ENCODE measurements at places on chromosomes 5 and 9.

GRCh38 chr9:109717342-109717741, 62.7 kb upstream of the PALM2AKAP2 start:
- no peak for DNase-seq

- no peak for DNase-seq
Measured at GRCh38 chr5:129177451-129177850, 82.9 kb downstream of the ISOC1 start.

DNA sequence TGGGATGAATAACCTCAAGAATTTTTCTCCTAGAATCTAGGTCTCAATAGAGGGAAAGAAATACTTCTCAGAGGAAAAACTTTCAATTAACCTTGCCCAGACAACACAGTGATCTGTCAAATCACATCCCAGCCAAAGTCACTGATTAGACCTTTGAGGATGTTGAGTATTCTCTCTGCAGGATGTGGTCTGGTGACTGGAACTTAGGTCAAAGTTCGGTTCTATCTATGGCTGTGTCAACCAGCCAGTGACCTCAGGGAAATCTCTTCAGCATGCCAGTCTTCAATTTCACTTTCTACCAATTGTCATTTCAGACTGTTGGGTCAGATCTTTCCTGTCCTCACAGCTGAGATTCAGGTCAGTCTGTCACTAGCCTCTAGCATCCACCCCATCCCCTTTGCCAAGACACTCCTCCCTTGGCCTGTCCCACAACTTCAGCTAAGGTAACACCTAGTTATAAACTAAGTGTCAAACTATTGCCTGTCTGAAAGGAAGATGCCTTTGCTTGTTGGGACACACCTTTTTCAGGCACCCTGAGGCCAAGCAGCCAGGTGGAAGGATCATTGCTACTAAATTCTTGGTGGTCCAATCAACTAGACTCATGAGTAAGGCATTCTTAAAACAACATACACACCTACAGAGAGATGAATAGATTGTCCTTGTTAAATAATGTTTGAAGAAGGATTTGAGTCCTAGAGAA, 156.3 kb upstream of the FST start:
- DNase-seq: no peak

GRCh38 chr9:5445886-5446285, 4.5 kb upstream of the CD274 start:
- no peak for DNase-seq

DNA sequence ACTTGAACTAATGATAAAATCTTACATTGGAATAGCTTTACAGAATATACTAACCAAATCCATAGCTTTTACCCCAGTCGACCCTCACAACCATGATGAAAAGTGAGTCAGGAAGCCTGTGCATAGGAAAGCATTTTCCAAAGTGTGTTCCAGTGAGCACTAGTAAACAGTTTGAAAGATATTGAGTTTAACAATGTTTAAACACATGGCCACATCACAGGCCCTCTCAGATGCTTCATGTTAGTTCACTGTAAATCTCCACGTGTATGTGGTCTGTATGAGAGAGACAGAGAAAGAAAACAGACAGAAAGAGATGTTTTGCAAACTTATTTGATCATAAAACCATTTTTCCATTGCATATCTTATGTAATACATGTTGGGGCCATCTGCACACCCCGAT, 27.0 kb downstream of the PRUNE2 start:
- no peak for DNase-seq

DNA sequence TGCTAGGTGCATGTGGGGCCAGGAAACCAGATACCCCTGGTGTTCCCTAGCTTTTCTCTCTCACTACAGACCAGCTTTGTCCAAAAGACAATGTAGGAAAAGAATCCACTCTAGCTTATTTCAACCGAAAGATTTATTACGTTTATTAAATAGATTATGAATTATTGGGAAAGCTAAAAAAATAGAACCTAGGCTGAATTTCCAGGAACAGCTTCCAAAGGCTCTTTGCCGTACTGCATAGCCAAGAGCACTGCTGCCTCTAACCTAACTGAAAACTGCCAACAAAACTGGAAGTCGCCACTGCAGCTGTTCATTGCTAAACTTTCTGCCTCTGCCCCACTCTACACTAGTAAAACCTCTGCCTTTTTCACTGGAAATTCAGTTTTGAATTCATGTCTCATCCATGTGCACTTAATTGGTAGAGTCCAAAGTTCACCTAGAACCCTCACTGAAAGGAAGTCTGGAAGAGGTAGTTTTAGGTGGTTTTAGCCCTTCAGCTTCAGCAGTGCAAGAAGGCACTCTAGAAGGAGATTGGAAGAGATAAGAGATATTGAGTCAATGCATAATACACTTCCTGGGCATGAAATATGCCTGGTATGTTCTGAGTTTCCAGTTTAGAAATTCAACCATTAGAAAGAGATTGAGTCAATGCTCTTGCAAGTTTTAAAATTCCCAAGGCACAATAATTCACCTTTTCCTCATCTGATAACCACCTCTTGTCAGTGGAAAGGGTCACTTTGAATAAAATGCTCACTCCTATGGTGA, 927.9 kb downstream of the MAT2B start:
- DNase-seq: no peak

- DNase-seq: no peak
Measured at GRCh38 chr5:170606941-170607340, 103.1 kb downstream of the KCNIP1 start.

DNA sequence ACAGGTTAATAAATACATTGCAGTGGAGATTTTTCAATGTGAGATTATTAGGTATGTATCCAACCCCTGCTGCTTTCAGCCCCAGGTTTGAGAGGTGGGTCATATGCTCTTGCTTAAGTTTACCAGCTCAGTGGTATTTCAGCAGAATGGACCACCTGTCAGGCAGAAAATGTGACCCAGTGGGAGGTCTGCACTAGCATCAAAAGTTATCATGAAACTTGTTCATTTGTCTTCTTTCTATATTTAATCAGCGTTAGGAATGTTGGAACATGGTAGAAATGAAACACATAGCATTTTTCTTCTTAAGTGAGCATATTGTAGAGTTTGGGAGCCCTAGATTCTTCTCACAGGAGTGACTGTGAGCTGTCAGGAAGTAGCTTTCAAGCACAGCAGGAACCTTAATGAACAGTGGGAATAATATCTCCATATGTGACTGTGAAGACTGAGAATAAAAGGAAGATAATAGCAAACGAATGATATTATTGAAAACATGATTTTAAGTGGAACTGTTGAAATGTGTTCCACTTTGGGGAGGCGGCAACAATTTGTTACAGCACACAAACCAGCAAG, 596.9 kb upstream of the CDH6 start:
- no peak for DNase-seq

- no peak for DNase-seq
Measured at GRCh38 chr9:116497095-116497890, 189.8 kb upstream of the TRIM32 start.

DNA sequence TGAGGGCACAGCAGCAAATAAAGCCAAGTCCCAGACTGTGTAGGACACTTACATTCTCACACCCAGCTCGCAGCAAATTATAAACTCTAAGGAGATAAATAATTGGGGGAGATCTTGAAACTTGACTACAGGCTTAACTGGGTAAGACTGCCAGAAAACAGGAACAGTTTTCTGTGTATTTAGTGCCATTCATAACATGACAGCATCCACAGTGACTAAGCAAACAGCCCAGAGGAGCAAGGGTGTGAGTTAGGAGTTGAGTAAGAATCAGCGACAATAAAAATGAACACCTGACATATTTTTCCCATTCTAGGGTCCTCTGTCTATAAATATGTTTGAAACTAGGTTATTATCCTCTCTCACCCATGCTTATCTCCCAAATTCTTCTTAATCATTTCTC, 370.9 kb upstream of the WWC1 start:
- DNase-seq: no peak

- no peak for DNase-seq
Measured at GRCh38 chr5:18158166-18158565, 523.9 kb downstream of the TAF11L14 start.

- DNase-seq: no peak
Measured at GRCh38 chr5:130978475-130978874, 186.6 kb downstream of the HINT1 start.

DNA sequence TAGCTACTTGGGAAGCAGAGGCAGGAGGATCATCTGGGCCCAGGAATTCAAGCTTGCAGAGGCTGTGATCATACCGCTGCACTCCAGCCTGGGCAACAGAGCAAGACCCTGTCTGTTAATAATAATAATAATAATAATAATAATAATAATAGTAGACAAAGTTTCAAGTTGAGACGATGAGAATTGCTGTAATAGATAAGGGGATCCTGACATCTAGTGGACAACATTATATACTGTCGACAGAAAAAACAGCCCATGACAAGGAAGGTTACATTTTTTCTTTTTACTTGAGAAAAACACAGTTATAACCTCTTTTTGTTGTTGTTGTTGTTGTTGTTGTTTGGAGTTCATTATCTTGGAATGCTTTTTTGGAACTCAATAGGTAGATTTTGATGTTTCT, 35.3 kb downstream of the NDFIP1 start:
- DNase-seq: no peak

DNA sequence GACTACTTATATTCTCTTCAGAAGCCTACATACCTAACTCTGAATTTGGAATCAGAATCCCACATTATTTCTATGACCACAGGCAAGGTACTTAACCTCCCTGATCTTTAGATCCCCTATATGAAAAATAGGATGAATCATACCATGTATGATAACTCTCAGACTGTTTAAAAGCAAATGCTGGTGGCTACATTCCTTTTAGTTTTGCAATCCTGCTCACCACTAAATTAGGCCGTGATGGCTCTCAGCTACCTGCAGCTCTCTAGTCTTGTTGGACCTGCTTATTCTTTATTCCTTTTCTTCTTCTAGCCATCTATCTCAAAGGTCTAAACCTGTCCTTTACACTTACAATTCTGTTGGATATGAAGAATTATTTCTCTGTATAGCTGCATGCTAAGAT, 303.4 kb upstream of the ATP10B start:
- DNase-seq: no peak

DNA sequence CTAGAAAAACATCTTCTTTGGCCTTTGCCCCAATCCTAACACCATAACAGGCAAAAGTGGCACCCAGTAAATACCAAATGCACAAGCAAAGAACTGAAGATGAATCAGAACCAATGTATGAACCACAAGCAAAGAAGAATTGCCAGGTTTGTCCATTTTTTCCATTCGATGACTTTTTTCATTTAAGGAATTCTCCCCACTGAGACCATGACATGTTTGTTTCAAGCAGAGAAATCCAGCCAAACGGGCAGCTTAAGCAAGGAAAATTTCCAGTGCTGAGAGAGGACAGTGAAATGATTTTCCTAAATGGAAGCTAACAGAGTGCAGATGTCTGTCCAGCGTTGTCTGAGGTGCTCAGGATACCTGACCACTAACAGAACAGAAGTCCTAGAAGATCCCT, 203.7 kb downstream of the ADAMTS12 start:
- DNase-seq: no peak

Measured in activated gamma-delta T cell treated with anti-CD3 and anti-CD28 coated beads, Interleukin-2, amount 50 U/mL, for 16 hours (primary cell).